ENCODE measurements at places on chromosomes 5 and 9.

- no peak for DNase-seq
Measured at GRCh38 chr5:113969901-113970300, 392.0 kb upstream of the KCNN2 start.

GRCh38 chr9:87381050-87381711, 116.5 kb upstream of the DAPK1 start:
- DNase-seq = no peak

GRCh38 chr9:2320114-2320513, 301.5 kb upstream of the VLDLR start:
- no peak for DNase-seq

GRCh38 chr5:53253421-53253871, 143.9 kb upstream of the MOCS2 start:
- no peak for DNase-seq

- DNase-seq = no peak
Measured at GRCh38 chr9:98066235-98066634, 9.7 kb downstream of the NANS start.

- DNase-seq = no peak
Measured at GRCh38 chr5:83071286-83072051, 5.7 kb downstream of the TMEM167A start.

- no peak for DNase-seq
Measured at GRCh38 chr5:125612776-125613175, 810.4 kb upstream of the GRAMD2B start.

DNA sequence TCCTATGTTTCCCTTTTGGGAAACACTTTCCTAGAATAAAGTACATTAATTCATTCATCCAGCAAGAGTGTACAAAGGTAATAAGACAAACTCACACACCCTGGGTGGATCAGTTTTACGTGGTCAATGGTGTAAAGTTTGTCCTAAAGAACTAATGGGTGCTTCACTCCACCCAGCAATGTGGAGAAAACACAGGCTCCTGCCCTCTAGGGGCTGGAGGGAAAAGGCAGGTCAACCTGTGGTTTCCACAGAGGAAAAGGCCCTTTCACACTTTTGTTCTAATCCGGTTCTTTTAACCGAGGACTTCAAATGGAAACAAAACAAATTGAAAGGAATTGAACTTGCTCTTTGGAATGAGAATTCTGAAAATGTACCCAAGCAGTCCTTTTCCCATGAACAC, 80.9 kb upstream of the SPOCK1 start:
- DNase-seq = peak; percentile 4

DNA sequence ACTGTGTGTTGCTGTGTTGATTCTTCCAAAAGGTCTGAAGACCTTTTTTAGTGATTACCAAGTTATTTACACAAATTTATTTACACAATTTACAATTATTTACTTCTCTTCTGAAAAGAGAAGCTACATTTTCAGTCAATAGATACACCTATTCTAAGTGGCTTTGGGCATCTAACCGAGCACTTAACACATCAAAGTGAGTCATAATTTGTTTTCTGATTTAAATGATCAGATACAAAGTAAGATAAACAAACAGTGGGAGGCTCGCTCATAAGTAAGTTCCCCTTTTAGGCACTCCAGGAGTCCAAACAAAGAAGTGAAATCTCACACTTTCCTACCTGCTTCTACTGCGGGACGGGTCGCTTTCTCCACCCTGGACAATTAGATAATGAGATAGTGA, 90.2 kb downstream of the APBA1 start:
- no peak for DNase-seq

DNA sequence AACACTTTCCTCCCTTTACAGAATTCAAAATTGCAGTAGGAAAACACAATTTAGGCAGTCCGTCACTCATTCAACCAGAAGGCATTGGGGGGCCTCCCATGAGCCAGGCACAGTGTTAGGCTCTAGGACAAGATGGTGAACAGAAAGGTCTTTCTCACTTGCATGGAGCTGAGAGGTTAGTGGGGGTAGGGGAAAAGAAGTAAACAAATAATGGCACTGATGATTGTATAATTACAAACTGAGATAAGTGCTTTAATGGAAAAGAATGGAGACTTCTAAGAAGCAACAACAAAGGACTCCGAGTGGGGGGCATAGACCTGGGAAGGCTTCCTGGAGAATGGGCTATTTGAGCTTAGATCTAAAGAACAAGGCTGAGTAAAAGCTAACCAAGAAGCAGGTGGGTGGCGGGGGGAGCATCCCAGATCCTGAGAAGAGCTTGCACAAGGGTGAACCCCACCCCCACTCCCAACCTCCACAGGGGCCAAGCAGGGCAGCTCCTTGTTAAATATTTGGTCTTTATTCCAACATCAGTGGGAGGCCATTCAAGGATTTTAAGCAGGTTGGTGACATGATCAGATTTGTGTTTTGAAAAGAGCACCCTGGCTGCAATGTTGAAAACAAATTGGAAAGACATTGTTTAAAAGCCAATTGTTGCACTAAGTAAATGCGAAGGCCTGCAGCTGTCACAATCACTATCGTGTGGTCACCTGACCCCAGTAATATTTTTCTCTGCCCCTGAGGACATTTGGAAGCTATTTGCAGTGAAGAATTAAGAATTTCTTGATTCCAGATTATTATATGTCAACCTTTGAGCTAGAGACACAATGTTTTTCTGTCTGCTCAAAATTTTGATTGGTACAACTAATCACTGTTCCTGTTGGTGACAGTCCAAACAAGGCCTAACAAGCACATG, 73.9 kb upstream of the EFNA5 start:
- no peak for DNase-seq

DNA sequence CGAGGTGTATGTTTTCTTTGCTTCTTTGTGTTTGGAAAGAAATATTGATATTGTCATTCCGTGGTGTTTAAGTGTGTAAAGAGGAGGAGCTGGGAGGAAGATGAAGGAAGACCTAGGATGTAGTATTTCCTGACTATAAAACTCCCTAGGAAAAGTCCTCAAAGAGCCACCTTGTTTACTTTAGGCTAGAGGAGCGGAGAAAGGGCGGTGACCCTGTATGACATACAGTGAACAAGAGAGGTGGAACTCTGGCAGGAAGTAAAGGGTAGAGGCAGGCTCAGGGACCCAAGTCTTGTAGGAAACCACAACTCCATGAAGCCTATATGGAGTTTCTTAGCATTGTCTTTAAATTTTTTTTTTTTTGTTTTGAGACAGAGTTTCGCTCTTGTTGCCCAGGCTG, 303.9 kb downstream of the DOCK8 start:
- DNase-seq = no peak

GRCh38 chr5:85249204-85249603, 864.5 kb upstream of the EDIL3 start:
- no peak for DNase-seq

GRCh38 chr9:135992486-135993408, 31.6 kb upstream of the UBAC1 start:
- peak; percentile 68 for DNase-seq

DNA sequence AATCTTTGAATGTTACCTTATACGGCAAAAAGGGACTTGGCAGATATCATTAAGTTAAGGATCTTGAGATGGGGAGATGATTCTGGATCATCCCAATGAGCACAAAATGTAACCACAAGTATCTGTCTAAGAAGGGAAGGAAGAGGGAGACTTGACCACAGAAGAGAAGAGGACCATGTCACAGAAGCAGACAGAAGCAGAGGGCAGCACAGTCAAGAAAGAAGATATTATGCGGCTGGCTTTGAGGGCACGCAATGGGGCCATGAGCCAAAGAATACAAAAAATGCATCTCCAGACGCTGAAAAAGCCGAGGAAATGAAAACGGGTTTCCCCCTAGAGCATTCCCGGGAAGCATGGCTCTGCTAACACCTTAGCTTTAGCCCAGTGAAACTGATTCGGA, 225.3 kb downstream of the NR2F1-AS1 start:
- DNase-seq = no peak

DNA sequence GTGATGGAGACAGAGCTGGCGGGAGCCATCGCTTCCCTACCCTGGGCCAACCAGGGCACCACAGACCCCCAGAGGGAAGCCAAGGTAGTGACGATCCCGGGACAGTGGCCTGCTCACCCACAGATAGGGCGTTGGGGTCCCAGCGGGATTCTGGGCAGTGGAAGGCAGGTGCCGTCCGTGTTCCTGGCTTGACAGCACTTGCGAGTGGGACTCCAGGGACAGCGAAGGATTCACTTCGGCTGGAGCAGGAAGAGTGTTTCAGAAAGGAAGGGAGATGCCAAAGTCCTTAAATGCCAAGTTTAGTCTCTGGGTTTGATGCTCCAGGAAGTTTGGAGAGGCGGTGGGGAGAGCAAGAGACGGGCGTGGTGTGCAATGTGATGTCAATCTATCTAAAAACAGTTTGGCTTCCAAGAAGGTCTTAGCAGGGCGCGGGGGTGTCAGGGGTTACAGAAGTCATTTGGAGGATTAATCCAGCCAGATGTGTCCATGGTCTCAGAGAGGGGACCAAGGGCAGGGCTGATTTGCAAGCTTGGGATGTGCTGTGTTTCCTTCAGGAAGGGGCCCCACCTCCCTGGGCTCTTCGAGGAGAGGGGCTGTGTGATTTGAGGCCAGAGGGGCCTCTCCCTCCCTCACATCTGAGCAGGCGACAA, 74.9 kb downstream of the NTNG2 start:
- DNase-seq = no peak

DNA sequence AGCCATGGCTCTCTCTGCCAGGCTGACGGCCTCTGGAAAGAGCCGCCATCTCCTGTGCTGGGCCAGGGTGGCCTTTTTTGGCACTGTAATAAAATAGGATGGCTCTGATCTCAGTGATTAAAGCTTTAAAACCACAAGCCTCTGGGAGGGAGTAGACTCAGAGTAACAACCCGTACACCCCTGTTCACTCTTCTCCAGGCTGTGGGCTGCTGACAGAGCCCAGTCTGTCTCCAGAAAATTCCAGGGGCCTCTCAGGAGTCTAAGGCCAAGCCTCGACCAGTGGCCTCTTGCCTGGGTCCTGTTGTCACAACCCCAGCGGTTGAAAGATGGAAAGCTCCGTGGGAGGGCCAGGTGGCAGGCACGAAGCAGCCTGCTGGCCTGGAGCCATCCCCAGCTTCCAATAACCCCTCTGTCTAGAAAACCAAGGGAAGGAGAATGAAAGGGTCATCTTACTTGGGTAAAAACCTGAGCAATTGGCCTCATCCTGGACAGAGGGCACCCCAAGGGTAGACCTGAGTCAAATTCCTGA, 286.7 kb upstream of the ZNF462 start:
- no peak for DNase-seq

DNA sequence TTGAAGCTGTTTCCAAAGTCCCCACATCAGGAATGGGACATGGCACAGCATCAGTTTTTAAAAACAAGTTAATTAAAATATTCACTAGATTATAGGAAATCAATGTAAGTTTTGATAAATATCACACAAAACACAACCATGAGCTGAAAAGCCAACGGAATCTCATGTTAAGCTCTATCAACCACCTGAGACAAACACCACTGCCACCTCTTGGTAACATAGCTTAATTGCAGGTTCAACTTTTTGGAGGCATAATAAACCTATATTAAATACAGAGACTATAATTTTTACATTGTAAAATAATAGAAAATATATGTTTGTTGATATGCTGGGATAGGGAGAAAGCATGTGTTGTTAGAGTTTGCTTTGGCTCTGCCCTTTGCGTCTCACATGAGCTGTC, 126.1 kb downstream of the SV2C start:
- DNase-seq = no peak

Data from K562 (cell line).